ENCODE measurements at places on chromosomes 5 and 9. TPM values are rescaled to one million over a fixed set of nuclear protein-coding genes. Genes with fewer than 3 reads are reported as not detected.

Gene DNAH5
- total RNA-seq, result 0.50 TPM

Gene GCNT1
- 2.4 TPM for total RNA-seq

Gene FBP1
- under 0.01 TPM for total RNA-seq

Gene POU5F2
- total RNA-seq, result 1.7 TPM

Gene OTULINL
- total RNA-seq, result 0.36 TPM

Gene TRIP13
- 1.0 TPM for total RNA-seq

Gene PLEKHG4B
- not detected for total RNA-seq

Gene LCN9
- total RNA-seq, result not detected

Gene TSPAN17
- total RNA-seq, result 35.5 TPM

Gene CCIN
- total RNA-seq, result under 0.01 TPM

Gene ZBTB26
- total RNA-seq, result 5.1 TPM

Gene GRAMD2B
- 25.3 TPM for total RNA-seq

Gene NMUR2
- total RNA-seq, result not detected

Gene SAXO1
- under 0.01 TPM for total RNA-seq

Gene TLE1
- 51.3 TPM for total RNA-seq

Gene TTLL11
- 5.2 TPM for total RNA-seq

Gene PPP3R2
- not detected for total RNA-seq

Gene TBC1D9B
- 94.3 TPM for total RNA-seq

Gene ORM2
- not detected for total RNA-seq
